Peyer's patch (tissue), 4 donors: ENCODE measurements at places on chromosomes 7 and 10. TPM values are rescaled to one million over a fixed set of nuclear protein-coding genes. Genes with fewer than 3 reads are reported as not detected.

DNA sequence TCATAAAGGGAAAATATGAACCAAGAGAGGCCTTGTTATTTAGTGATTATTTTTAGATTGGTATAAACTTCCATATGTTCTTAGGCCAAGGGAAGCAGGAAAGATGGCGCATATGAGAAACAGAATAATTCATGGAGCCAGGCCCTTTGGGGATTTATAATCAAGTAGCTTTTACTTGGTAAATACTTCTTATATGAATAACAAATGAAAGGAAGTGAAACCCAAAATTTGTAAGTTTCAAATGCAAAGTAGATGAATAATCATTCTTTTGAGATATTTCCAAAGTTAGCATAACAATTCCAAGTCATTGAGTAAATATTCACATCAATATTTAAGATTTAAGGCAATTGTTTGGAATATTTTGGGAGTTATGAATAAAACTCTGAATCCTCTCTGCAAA lies 13.9 kb upstream of the OPTN start:
- DNase-seq, result no peak

DNA sequence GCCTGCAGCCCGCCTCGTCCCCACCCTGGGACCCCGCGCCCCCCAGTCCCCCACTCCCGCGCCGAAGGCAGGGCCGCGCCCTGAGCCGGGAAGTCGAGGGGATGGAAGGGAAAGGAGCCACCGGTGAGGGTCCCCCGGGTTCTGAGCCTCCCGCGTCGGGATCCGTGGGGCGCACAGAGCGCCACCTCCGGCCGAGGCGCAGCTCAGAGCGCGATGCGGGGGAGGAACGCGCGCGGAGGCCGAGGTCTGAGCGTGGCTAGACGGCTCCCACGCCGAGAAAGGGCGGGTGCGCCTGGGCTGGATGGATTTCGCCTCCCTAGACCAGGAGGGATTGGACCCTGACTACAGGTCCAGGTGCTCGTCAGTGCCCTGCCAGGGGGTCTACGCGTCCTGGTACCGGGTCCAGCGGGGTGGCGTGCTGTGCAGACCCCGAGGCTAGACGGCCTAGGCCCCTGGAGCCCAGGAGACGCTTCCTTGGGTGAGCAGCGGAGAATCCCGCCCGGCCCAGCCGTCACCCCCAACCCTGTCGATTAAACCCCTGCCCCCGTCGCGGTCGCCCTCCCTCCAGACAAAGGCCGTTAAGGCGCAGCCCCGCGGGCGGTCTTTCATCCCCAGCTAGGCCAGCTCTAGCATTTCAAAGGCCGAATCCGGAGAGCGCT lies 986 bp upstream of the PDGFA start:
- DNase-seq, result no peak

- DNase-seq, result peak; percentile 39
These were observed 9.1 kb downstream of the CREB3L2 start for GRCh38 chr7:137992550-137993394.

DNA sequence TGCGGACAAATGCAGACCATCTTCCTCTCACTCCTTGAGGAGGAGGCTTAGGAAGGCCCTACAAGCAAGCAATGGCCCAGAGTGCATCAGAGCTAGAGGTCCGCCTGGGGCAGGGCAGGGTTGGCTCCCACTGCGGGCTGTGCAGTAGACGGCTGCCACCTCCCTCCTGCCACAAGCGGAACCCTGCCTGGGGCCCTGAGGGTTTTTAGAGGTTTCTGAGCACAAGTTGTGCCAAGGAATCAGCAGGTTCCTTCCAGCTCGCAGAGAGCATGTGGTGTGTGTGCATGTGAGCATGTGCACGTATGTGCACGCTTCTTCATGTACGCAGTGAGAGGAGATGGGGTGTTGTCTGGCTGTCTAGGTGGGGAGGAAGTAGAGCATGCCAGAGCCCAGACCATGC lies 25.9 kb upstream of the SMARCD3 start:
- DNase-seq, result no peak

DNA sequence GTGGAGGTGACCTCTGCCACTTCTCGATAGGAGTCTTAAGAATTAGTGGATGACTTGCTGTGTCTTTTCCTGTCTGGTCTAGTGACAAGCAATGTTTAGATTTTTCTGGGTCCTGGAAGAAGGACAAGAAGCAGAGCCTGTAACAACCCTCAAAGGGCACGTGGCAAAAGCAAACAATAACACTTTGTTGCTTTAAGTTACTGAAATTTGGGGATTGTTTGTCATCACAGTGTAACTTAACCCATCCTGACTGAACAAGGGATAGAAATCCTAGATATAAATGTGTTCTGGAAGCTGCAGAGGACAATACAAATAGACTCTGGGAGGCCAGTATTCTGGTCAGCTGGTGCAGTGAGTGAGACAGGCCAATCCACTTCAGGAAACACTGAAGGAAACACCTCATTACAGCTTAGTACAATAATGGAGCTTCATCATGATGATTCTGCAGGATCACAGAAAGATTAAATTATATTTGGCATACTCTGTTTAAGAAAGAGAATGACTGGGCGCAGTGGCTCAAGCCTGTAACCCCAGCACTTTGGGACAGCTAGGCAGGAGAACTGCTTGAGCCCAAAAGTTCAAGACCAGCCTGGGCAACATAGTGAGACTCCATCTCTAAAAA lies 23.3 kb downstream of the ENKUR start:
- DNase-seq, result no peak

- DNase-seq, result no peak
These were observed 25.1 kb downstream of the HDAC9 start for GRCh38 chr7:18520450-18521235.

- no peak for DNase-seq
These were observed 163.9 kb downstream of the JCAD start for GRCh38 chr10:29895456-29895855.

DNA sequence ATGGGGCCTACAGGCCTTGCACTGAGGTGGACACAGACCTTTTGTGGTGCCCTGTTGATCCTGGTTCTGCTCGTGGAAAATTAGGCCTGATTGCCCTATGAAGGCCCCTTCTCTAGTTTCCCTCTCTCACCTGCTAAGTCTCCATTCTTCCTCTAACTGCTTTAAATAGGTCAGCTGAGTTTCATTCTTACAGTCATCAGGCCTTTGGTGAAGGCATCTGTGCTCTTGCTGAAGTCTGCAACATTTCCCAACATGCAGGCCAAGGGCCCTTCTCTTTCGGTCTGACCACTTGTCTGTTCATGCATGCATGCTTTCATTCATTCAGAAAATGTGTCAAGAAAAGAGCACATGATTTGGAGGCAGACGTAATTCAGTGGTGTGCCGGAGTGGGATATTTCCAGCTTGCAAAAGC lies 244.0 kb downstream of the BUB3 start:
- no peak for DNase-seq

- no peak for DNase-seq
These were observed 630.0 kb upstream of the FOXK1 start for GRCh38 chr7:4052130-4052529.

- no peak for DNase-seq
These were observed 1301.5 kb upstream of the SORCS1 start for GRCh38 chr10:108465871-108466641.

The LIPF gene
- total RNA-seq, result not detected

The SMKR1 gene
- not detected for total RNA-seq

The HPSE2 gene
- total RNA-seq, result 15.7 TPM
